Activated naive CD4-positive, alpha-beta T cell (primary cell): ENCODE measurements at places on chromosomes 6 and 20.

DNA sequence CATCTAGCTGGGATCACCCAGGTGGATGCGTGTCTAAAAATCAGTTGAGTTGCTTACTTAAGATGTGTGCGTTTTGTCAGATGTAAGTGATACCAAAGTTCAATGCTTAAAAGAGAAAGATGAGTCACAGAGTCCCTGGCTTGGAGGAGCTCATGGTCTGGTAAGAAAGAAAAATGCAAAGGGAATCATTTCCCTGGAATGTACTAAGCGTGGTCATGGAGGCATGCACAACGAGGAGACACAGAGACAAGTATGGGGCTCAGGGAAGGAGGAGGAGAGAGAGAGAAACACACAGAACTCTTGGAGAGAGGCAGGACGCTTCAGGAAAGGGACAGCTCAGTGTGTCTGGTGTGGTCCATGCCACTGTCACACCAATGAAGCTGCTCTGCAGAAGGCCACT is 186.9 kb upstream of the GMDS start:
- no peak for DNase-seq

- DNase-seq: no peak
These were observed 206.9 kb downstream of the TFAP2C start for GRCh38 chr20:56835829-56836550.

- no peak for DNase-seq
These were observed 9.6 kb upstream of the MOXD1 start for GRCh38 chr6:132410830-132411229.

DNA sequence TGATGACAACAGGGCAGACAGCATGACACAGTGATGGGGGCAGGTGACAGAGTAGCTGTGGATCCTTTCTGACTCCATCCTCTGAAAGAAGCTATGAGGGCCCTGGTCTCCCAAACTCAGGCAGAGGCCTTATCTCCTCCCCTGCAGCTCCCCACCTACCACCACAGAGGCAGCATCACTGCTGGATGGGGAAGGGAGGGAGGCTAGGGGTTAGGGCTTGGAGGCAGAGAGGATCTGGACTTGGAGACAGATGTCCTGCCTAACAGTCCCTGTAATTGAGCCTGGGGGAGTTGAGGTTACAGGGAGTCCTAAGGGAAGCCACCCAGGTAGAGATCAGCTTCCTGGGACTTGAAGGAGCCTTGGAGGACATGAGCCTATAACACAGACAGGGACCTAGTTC is 37.9 kb downstream of the FAM110A start:
- DNase-seq: no peak

GRCh38 chr6:168130697-168131371 is 51.8 kb upstream of the FRMD1 start:
- DNase-seq: no peak

GRCh38 chr6:151440930-151441329 is 11.0 kb downstream of the RMND1 start:
- no peak for DNase-seq

- no peak for DNase-seq
These were observed 27.0 kb upstream of the FRMD1 start for GRCh38 chr6:168105813-168106632.
